ENCODE measurements at places on chromosomes 1 and 21.
A peak's percentile ranks its signal among the peaks of the same experiment; 100 is the strongest.

DNA sequence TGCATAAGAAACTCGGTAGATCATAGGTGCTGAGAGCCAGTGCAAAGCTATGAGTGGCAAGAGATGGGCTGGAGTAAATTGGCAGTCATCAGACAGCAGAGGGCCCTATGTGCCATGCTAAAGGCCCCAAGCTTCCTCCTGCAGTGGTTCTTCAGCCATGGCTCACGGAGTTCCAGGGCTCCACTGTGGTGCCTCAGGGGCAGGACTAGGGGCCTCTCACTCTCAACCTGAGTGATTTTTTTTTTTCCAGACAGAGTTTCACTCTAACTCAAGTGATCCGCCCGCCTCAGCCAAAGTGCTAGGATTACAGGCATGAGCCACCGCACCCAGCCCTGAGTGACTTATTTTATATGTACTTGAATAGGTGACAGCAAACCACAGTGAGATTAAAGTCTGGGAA, 10.4 kb upstream of the GJA8 start:
- peak; percentile 34 for DNase-seq

DNA sequence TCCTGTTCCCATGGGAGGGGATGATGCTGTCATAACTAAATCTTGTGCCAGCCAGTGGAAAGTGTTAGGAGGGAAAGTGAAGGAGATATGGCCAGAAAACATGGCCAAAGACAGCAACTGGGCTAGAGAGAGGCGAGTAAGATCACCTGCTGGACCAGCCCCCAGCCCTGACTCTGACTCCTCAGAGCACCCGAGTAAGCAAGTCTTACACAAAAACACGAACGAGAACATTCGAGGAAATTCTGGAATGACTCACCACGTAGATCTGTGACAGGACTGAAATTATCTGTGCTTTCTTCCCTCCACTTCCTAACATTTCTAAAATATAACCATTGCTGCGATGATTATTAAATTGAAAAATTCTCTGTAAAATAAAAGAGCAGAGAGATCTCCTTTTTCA, 9.2 kb downstream of the ZNF496 start:
- no peak for DNase-seq

DNA sequence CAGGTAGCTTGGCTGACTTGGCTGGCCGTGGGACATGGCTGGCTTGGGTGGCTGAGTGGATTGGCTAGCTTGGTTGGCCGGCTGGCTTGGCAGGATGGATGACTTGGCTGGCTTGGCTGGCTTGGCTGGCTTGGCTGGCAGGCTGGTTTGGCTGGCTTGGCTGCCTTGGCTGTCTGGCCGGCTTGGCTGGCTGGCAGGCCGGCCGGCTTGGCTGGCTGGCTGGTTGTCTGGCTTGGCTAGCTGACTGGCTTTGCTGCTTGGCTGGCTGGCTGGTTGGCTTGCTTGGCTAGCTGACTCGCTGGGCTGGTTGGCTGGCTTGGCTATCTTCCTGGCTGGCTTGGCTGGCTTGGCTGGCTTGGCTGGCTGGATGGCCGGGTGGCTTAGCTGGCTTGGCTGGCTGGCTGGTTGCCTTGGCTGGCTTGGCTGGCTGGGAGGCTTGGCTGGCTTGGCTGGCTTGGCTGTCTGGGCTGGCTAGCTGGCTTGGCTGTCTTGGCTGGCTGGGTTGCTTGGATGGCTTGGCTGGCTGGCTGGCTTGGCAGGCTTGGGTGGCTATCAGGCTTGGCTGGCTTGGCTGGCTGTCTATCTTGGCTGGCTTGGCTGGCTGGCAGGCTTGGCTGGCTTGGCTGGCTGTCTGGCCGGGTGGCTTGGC, 129.7 kb upstream of the FAM72C start:
- DNase-seq, result no peak

DNA sequence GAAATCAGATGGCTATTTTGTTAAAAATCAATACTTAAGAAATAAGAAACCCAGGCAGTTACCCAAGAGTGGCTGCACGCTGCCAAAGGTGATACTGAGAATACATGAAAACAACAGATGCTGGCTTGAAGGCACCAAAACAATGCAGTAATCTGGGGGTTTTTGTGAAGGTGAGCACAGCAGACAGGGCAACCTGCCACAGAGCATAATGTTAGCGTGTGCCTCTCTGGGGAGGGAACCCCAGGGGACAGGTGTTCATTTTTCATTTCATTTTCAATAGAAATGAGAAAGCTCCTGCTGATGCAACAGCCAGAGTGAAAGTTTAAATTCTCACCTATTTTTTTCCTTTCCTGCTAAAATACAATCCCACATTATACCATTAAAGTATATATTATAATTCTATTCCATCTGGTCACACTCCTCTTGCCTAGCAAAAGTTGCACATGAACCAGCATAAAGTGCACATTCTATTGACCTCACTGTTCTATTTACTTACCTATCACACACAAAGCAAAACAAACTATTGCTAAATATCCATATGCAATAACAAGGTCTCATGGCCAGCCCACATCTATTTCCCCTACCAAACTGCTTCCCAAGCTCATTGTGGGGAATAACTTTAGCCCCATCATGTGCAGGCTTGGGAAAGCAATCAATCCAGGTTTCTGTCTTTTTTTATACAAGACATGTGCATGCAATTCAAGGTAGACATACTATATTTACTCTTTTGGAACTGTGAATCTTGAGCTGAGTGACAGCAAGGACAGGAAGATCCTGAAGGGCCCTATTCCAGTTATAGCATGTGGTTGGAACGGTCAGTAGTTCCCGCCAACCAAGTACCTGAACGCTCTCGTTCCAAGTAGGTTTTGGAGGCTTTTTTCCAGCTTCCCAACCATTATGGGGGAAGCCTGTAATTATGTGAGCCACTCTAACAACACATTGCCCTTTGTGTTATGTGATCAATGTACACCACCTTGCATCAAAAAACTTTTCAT, 173.6 kb downstream of the RERE start:
- DNase-seq, result peak; percentile 32

DNA sequence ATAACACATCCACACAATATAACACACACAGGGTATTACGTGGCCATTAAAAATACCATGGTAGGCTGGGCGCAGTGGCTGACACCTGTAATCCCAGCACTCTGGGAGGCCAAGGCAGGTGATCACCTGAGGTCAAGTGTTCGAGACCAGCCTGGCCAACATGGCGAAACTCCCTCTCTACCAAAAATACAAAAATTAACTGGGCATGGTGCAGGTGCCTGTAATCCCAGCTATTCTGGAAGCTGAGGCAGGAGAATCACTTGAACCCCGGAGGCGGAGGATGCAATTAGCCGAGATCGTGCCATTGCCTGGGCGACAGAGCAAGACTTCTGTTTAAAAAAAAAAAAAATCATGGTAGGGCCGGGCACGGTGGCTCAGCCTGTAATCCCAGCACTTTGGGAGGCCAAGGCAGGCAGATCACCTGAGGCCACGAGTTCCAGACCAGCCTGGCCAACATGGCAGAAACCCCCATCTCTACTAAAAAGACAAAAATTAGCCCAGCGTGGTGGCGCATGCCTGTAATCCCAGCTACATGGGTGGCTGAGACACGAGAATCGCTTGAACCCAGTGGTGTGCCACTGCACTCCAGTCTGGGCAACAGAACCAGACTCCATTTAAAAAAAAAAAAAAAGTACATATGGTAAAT, 24.1 kb upstream of the HPDL start:
- no peak for DNase-seq

GRCh38 chr1:50369830-50370229, 53.4 kb downstream of the DMRTA2 start:
- peak; percentile 22 for DNase-seq

Measured in RPMI8226 (cell line).